ENCODE measurements at places on chromosomes 16 and 17.

GRCh38 chr17:35766903-35767510 lies 6.3 kb downstream of the C17orf50 start:
- no peak for DNase-seq

DNA sequence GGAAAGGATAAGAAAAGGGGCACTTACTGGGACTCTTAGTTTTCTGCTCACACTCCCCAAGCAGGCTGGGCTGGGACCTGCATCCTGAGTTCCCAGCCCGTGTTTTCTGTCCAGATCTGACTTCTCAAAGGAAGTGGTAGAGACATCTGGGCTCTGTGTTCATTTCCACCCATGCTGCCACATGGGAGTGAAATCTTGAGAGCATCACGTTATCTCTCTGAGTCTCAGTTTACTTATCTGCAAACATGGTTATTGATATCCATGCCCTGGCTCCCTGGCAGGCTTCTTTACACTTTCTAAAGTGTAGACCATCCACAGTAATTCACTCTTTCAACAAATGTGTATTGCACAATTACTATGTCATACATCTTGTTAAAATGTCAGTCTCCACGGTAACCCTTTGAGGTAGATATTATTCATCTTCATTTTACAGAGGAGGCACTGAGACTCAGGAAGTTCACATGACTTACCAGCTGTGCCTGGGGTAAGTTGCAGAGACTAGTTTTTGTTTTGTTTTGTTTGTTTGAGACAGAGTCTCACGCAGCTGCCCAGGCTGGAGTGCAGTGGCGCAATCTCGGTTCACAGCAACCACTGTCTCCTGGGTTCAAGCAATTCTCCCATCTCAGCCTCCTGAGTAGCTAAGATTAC lies 3.4 kb downstream of the ZNF688 start:
- no peak for DNase-seq

DNA sequence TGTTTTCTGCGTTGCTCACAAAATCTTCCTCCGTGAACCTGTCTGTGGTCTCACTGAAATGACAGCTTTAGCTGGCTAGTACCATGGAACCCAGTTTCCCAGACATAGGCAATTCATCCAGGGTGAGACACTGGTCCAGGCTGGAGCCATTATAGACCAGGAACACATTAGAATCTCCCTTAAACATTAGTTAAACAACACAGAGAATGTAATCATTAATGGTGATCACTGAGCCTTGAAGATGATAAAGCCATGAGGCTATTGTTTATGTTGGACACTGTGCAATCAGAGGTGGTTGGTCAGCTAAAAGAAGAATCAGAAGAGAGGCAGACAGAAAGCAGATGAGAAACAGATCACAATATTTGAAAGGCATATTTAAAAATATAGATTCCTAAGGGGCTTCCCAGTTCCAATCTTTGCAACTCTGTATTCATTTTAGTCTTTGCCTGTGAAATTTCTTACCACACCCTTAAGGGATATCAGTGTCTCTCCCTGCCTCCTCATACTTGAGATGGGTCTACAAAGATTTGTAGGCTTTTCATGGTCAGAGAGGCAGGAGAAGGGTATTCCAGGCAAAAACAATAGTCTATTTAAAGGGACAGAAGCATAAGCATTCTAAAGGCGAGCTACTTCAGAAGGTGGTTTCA lies 317.9 kb downstream of the MAP2K6 start:
- DNase-seq, result no peak

DNA sequence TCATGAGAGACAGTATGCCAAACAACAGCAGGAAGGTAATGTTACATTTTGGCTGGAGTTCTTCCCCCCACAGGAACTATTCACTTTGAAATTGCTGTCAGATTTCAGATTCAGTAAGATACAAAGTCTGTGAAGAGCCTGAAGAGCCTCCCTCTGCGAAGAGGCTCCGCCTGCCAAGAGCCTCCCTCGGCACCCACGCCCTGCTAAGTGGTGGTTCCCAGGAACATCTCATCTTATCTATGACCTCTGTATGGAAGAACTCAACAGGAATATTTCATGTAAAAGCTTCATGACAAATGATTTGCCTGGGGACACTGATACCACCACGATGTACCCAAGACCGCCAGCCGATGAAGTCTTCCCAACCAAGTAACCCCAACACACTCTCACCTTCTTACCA lies 3.2 kb downstream of the ZC3H7A start:
- DNase-seq, result no peak

DNA sequence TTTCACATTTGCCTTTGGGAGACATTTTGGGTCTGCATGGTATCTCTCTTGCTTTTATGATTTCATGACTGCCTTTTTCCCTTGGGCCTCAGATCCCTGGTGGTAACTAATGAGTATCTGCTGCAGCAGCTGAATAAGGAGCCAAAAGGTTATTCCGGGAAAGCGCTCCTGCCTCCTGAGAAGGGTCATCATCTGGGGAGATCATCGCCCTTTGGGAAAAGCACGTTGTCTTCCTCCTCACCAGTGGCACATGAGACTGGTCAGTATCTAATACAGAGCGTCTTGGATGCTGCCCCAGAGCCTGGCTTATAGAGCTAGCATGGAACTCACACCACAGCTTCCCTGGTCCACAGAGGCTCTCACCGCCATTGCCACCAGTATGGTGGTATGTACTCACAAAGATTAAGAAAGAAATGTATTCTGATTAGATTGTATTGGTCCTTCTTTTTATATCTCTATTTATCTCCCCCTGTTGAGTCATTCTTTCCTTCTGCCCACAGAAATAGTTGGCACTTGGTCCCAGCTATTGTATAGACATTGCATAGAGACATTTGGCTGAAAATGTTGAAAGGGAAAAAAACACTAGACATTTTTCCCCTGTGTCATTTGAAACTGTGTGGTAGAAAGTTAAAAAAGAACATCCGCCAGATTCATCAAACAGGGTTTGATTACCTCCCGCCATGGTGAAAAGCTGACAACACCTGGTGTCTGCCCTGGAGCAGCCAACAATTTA lies 8.4 kb downstream of the TPPP3 start:
- DNase-seq, result no peak

DNA sequence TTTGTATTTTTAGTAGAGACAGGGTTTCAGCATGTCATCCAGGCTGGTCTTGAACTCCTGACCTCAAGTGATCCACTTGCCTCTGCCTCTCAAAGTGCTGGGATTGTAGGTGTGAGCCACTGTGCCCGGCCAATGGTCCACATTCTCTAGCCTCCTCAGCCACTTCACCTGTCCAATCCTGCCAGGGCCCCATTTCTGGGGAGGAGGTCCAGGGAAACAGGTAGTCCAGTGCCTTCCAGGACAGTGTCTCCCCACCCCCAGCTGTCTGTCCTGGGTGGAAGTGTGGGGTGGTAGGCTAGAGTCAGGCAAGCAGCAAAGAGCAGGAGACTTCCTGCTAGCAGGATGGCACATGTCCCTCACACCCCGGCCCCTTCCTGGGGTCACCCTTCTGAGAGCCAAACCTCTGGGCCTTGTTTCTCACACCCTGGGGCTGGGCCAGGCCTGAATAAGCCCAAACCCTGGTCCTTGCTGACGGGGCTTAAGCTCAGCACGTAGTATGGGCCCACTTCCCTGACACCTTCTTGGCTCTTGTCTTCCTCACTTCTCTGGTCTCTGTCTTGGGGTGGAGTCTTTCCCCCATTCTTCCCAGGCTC lies 5.0 kb downstream of the FHOD1 start:
- no peak for DNase-seq

GRCh38 chr16:264440-264951 lies 11.2 kb downstream of the RGS11 start:
- DNase-seq, result no peak

DNA sequence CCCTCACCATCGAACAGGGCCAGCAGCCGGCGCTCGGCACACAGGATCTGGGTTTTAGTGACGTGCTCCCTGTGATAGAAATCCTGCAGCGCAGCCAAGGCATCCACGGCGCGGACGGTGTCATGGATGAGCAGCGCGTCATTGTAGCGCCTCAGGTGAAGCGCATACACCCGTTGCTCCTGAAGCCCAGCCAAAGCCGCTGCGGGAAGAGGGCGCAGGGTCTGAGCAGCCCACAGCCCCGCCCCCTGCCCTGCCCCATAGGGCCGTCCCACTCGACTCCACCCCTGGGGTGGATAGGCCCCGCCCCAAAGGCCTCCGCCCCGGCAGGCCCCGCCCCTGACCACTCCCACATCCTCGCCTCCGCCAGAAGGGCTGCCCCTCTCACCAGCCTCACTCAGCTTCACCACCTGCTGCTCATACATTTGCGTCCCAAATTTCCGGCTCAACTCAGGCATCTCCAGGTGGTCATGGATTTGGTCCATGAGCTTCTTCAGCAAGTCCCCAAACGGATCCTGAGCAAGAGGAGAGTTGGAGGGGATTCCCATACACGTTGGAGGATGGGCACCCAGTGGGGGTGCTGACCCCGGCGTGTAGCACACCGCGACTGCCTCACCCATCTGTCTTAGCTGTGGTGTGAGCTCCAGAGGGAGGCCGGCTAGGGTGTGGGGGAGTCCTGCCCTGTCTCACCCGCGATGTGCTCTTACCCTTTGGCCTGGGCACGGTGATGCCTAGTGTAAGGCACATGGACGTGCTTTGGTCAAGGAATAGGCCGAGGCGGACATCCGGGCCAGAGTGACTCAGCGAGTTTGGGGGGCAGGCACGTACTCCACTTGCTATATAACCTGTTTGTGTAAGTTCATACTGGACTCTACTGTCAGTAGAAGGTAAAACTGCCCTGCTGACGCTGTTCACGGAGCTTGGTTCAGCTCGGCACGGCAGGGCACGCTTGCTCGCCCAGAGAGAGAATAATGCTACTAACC lies 4.6 kb downstream of the DHX58 start:
- DNase-seq, result no peak

GRCh38 chr16:79112462-79112861 lies 488.1 kb downstream of the MAF start:
- no peak for DNase-seq

- DNase-seq, result no peak
These were observed 5.0 kb upstream of the KCNJ18 start for GRCh38 chr17:21687136-21687953.

DNA sequence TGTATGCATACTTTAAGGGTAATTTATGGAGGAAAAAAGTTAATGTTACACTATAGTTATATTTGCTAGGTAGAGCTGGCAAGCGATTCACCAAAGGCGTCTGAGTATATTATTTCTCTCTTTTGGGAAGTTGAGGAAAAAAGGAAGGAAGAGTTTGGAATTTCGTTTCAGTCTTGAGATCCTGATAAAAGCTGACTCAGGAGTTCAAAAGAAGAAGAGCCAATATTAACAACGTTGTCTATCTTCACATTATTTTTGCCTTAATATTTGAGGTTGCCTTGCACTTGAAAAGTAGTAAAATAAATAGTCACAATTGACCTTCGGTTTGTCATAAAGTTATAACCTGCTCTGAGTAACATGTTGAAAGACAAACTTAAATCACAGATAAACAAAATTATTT lies 888.6 kb downstream of the KCNJ2 start:
- no peak for DNase-seq

Measured in vagina (tissue), 2 donors.